ENCODE measurements at places on chromosomes 6 and 20.

- DNase-seq: peak; percentile 54
Measured at GRCh38 chr6:135451617-135452190, 45.8 kb downstream of the AHI1 start.

GRCh38 chr6:116971959-116972358, 94.9 kb downstream of the RFX6 start:
- DNase-seq: no peak

DNA sequence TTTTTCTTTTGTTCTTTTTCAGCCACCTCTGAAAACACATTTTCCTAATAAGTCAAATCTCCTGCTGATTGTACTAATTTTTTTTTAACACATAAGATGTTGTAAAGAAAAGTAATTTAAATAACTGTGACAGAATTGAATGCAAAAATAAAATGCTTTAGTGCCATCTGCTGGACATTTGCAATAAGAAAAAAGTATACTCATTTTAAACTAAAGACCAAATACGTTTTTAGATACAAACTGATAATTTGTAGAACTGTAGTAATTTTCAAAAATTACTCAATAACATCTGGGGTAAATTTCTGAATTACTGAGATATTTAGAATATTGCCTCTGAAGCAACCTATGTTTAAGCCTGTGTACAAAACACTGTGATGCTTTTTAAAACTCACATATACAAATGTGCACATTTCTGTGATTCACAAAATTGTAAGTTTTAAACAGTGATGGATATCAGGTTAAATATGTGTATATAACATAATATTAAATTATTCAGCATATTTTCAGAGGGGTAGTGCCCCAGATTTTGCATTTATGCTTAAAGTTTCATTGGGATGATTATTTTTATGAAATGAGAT, 198.7 kb downstream of the RIMS1 start:
- DNase-seq: no peak

DNA sequence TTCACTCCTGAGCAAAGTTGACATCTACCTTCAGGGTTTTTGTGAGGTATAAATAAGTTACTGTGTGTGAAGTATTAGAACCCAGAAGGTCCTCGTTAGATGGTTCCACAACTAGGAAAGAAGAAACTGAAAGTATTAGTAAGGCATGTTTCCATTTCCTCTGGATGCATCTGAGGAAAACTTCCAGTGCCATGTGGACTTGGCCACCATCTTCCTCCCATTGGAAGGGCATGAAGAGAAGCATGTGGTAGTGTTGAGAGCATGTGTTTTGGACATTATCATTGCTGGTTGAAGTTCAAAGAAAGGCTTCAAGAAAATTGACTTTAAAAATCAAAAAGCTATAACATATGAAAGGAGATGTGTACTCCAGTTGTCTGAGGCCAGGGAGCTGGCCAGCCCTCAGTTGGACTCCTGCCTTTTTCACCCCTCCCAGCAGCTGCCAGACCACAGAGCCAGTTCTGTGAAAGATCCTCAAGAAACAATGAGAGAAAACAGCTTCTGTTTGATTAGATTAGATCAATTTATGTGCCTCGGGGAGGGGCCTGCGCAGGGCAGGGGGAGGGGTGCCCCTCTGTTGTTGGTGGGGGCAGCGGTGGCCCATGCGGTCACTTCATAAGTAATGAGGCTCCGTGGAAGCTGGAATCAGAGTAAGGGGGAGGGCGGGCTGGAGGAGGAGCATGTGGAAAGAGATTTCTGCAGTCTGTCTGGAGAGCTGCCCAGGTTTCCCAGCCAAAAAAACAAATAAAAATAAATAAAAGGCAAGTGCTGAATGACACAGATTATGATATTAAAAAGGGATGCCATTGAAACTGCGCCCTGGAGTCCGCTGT, 154.0 kb downstream of the JARID2 start:
- DNase-seq: no peak

DNA sequence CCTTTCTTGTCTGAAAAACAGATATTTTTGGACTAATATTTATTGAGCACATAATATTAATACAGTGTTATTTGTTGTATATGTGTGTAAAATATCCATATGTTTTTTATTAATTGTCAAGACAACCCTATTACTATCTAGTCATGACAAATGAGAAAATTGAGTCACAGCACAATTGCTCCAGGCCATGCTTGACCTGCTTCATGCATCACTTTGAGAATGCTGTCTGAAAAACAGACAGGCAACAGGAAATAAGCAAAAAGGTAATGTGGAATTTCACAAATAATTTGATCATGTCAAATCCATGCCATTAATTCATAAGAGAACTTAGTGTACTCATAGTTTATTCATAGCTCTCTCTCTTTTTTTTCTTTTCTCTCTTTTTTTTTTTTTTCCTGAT, 246.5 kb downstream of the RIMS1 start:
- no peak for DNase-seq
